ENCODE measurements at places on chromosomes 16 and 17. TPM values are rescaled to one million over a fixed set of nuclear protein-coding genes. Genes with fewer than 3 reads are reported as not detected.

SMIM5 gene
- total RNA-seq: 0.12 TPM

TMEM88 gene
- 2.8 TPM for total RNA-seq

SLC16A13 gene
- 6.8 TPM for total RNA-seq

- DNase-seq: no peak
Observed at GRCh38 chr17:31457391-31458234, 66.1 kb downstream of the RAB11FIP4 start.

C16orf95 gene
- total RNA-seq: 12.2 TPM

PIMREG gene
- total RNA-seq: 57.0 TPM

CHST4 gene
- total RNA-seq: 0.59 TPM

DNA sequence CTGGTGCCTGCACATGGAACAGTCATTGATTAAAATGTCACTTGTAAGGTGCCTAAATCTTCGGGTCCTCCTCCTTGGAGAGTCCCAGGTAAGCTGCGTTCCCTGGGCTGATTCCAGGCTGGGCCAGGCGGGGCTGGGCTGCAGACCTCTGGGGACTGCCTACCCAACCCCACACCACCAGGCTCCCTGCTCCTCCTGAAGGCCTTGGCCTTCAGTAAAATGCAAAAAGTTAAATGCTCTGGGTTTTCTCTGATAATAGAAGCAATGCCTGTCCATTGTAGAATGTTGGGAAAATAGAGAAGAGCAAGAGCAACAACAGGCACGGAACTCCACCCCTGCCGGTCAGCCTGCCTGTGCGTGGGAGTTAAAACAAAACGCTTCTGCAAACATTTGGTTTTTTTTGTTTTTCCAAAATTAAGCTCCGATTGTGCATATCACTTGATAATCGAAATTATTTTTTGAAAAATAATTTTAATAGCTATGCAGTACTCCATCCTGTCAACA is 363.9 kb downstream of the SEC14L1 start:
- DNase-seq: no peak

DNA sequence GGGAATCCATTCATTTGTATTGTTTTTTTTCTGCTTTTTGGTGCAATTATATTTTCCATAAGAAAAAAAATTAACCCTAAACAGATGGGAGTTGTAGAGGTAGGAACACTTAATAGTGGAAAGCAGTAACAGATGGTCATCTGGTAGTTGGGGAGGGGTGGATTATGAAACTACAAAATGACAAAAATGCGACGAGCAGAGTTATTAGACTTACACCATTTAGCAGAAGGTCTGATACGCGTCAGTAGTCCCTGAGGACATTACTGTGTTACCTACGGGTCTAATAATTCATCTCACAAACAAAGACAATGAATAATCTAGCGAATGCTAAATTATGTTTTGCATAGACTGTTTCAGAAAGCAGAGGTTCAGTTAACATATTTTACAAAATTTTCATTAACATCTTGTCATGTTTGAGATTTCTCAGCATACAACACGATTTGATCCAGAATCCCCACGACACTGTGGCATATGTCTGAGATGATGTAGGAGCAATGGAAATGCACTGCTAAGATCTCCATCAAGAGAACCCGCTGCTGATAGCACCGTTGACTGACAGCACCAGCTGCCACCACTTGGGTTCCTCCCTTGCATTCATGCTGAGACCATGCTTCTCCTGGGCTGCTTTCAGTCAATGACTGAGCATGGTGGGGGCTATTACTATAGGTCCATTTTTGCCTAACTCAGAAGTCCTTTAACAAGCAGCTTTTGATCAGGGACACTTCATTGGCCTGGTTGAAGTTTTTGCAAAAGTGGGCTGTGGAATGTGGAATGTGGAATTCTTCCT is 182.2 kb upstream of the CPHXL start:
- no peak for DNase-seq

RAP1GAP2 gene
- total RNA-seq: 54.6 TPM

AHSP gene
- not detected for total RNA-seq

SEPTIN1 gene
- total RNA-seq: 3.4 TPM

- no peak for DNase-seq
Observed at GRCh38 chr17:69995476-69995875, 79.5 kb upstream of the KCNJ16 start.

MYL11 gene
- total RNA-seq: not detected

RHBDF1 gene
- 19.8 TPM for total RNA-seq

DNA sequence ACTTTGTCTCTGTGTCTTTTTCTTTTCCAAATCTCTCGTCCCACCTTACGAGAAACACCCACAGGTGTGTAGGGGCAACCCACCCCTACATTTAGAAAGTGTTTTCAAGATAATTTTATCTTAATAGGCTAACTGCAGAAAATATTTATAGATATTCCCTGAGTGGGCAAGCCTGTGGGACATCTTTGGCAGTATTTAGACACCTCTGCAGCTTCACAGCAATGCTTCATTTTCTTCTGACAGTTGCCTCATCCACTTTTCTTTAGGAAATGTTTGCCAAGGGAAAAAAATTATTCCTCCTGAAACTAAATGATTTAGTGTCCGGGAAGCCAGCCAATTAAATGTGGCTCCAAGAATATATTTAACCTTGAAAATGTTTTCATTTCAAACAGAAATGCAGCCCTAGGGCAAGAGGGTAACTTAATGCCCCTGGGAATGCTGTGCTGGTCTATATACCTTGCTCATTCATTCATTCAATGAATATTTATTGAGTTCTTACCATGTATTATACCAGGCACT is 290.4 kb downstream of the ABCC12 start:
- DNase-seq: no peak

DNA sequence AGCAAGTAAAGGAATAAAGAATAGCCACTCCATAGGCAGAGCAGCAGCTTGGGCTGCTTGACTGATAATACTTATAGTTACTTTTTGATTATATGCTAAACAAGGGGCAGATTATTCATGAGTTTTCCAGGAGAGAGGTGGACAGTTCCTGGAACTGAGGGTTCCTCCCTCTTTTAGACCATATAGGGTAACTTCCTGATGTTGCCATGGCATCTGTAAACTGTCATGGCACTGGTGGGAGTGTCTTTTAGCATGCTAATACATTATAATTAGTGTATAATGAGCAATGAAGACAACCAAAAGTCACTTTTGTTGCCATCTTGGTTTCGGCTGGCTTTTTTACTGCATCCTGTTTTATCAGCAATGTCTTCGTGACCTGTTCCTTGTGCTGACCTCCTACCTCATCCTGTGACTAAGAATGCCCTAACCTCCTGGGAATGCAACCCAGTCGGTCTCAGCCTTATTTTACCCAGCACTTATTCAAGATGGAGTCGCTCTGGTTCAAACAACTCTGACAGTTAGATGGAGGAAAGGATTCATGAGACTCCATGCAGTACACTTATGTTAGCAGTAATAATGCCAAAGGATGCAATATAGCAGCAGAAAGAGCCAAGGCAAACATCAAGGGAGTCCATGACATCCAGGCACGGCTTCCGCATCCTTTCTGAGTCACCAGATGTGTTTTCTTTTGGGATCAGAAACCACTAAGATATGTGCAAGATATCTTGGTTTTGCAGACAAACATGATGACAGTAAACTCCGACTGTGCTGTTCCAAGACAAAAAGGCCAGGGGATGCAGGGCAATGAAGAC is 55.8 kb upstream of the B4GALNT2 start:
- DNase-seq: no peak

- DNase-seq: no peak
Observed at GRCh38 chr17:40329839-40330794, 21.1 kb downstream of the RARA start.

MTMR4 gene
- 67.2 TPM for total RNA-seq

DNA sequence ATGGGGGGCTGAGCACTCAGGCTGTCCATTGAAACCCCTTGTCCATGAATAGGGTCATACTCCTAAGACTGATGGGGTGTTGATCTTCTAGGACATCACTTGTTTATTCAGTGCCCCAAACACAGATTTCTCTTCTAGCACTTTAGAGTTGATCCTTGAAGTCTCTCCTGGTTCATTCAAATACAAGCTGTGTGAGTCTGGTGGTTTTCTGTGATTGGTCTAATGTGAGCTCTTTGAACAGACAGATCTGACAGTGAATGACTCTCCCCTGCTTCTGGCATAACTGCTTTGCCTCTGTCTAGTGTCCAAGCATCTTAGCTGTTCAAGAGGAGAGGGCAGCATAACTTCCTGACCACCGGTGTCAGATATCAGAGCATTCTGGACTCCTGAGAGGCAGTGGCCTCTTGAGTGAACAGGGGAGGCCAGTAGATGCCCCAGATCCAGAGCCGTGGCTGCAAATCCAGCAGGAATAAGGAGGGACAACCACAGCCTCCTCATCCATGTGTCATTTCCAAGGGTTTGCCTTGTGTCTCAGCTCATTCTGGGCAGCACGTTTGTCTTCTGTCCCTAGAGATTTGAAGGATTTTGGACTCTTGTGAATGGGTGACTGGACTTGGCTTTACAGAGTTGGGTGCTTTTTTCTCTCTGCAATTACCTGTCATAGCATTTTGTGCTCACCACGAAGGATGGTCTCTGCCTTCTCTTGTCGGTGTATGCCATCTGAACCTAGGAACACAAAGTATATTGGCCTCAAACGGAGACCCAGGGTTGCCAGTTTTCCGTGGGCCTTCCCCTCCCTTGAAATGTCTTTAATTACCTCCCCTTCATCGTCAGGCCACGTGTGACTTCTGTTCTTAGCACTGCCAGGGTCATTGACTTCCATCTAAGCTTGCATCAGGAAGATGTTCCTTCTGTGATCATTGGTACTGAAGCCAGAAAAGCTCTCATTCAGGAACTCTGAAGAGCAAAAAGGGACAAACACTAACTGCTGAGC is 13.9 kb upstream of the CLEC18C start:
- no peak for DNase-seq

GRCh38 chr16:31397096-31397660 is 4.0 kb downstream of the ITGAD start:
- DNase-seq: no peak

DNA sequence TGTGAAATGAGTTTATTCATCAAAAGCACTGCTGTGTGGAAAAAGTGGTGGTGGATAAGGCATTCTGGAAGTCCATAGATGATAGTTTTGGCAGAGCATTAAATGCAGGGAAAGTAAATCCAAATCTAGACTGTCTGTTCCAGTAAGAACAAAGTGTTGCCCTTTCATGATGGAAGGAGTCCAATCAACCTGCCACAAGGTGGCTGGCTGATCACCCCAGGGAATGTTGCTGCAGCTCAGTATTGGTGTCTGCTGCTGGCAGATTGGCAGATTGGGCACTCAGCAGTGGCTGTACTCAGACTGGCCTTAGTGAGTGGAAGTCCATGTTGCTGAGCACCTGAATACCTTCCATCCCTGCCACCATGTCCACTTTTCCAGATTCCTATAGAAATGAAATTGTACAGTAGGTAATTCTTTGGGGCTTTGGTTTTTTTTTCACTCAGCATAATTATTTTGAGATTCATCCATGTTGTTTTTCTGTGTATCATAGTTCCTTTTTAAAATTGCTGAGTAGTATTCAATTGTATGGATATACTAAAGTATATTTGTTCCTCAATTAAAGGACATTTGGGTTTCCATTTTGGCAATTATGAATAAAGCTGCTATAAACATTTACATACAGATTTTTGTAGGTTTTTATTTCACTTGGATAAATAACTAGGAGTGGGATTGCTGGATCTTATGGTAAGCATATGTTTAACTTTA is 14.3 kb downstream of the DYNLL2 start:
- DNase-seq: no peak

DNA sequence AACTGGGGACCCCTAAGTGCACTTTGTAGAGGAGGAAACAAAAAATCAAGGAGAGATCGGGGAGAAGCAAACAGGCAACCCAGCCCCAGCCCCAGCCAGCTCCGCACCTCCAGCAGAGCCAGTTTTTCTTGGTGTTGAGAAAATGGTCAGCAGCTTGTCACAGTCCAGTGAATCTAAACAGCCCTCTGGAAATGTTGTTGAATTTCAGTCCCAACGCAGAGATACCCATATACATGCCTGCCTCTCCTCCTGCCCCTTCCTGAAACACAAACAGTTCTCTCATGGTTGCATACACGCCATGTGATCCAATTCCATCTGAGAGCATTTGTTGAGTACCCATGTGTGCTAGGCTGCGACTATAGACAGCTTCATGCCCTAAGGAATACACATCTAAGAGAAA is 42.4 kb upstream of the LHX1 start:
- DNase-seq: no peak

PIGS gene
- total RNA-seq: 45.8 TPM

SOX8 gene
- 5.2 TPM for total RNA-seq

CNTNAP1 gene
- 6.4 TPM for total RNA-seq

DNA sequence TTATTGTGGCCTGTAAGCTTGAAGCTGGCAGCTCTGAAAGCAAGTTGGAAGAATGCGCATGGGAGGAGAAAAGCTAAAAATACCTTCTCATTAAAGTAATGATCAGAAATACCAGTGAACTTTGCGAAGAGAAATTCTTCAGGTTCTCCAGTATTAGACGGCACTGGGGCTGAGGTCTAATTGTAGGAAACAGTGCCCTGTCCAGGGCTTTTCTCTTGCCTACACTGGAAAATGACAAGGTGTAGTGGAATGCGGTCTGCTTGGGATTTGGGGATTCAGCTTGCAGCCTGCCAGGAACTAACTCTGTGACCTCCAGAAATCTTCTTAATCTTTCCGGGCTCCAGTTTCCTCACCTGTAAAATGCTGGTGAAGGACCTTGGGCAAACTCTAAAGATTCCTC is 53.3 kb upstream of the KCNJ16 start:
- DNase-seq: no peak

GRCh38 chr16:88440686-88441405 is 12.2 kb upstream of the ZFPM1 start:
- DNase-seq: no peak

- DNase-seq: no peak
Observed at GRCh38 chr16:20102021-20102420, 28.3 kb upstream of the GPR139 start.

DNA sequence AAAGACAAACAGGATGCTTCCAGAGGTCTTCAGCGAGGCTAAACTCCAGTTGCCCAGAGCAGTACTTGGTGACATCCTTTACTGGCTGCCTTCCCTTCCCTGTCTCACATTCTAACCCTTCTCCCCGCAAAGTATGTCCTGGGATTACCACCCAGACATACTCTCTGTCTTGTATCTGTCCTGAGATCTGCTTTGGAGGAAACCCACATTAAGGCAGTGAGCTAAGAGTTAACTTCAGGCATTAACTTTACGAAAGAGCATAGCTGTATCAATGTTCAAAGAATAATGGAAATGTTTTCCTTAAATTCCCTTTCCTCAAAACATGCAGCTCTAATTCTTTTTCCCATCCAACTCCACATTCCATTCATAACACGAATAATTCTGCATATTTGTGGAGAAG is 385.2 kb downstream of the NPIPA8 start:
- DNase-seq: no peak

OTOP2 gene
- total RNA-seq: not detected

KRT17 gene
- not detected for total RNA-seq

- no peak for DNase-seq
Observed at GRCh38 chr17:51251010-51251409, 8.8 kb downstream of the MBTD1 start.

OR3A3 gene
- not detected for total RNA-seq

GRCh38 chr17:40909351-40909750 is 24.3 kb upstream of the KRT20 start:
- DNase-seq: peak; percentile 95

GRCh38 chr16:46954562-46954961 is 18.9 kb downstream of the DNAJA2 start:
- DNase-seq: no peak

CCL2 gene
- not detected for total RNA-seq

B9D1 gene
- total RNA-seq: 20.0 TPM

GRCh38 chr17:44967907-44968224 is 237 bp downstream of the C1QL1 start:
- no peak for DNase-seq

SCNN1G gene
- total RNA-seq: not detected

CTRL gene
- total RNA-seq: 3.4 TPM

- peak; percentile 63 for DNase-seq
Observed at GRCh38 chr16:89599451-89599858, 14.0 kb upstream of the DPEP1 start.

GRCh38 chr16:10744370-10745030 is 858 bp downstream of the NUBP1 start:
- DNase-seq: no peak
